Stimulated activated CD4-positive, alpha-beta T cell treated with anti-CD3 and anti-CD28 coated beads, Interleukin-12 subunit alpha, Interleukin-12 subunit beta, amount 100 ng/mL, for 4 hours (primary cell): ENCODE measurements at places on chromosomes 2 and 18.

GRCh38 chr18:36580874-36581750, 247.7 kb downstream of the TPGS2 start:
- DNase-seq: no peak

DNA sequence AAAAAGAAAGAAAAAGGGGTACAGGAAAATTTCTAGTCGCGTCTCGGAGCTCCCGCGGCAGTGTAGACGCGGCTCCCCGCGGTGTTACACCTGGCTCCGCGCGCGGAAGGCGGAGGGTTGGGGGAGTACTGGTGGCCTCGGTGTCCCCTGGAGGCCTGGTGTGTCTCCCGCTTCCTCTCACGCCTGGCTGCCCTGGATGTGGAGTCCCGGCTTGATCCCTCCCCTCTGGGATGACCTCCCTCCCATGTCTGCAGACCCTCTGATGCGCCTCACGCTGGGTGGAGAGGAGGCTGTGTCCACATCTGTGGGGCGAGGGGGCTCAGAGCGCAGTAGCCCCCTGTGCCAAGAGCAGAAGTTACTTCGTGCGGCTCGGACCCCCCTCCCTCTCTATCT, 1.2 kb downstream of the KIF5C start:
- peak; percentile 8 for DNase-seq

DNA sequence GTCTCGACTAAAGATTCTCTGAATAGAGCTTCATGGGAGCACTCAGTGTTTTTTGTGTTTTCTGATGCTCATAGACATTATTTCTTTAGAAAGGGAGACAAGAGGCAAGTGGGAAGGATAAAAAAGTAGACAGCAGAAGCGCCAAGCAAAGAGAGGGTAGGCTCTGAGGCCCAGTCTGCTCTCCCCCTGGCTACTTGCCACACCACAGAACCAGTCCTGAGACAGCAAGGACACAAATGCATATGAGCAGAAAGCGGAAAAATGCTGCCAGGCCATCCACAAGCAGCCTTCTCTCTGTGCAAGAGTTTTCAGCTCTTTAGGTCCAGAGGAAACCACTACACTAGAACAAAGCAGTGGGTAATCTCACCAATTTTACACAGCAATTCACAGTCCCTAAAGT, 285.4 kb downstream of the ZNF521 start:
- no peak for DNase-seq

- no peak for DNase-seq
Measured at GRCh38 chr2:239973386-239973785, 51.8 kb downstream of the NDUFA10 start.

DNA sequence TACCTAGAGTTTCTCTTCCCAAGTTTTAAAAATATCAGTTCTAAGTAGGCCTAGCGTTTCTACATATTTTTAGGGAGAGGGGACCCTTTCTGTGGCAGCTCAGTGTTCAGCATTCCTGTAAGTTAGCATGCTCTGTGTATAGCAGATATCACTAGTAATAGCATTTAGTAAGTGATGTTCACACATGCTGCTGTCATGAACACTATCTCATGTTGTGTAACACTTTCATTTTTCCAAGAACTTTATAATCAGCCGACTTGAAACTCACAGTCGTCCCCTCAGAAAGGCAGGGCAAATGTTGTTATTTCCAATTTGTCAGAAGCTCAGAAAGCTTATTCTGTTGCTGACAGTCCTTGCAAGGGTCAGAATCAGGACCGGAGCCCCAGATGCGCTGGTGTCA, 267.7 kb downstream of the ALPK2 start:
- DNase-seq: no peak

GRCh38 chr18:2961821-2962220, 51.1 kb downstream of the LPIN2 start:
- DNase-seq: no peak

- no peak for DNase-seq
Measured at GRCh38 chr2:143732871-143733270, 603.7 kb downstream of the ARHGAP15 start.

DNA sequence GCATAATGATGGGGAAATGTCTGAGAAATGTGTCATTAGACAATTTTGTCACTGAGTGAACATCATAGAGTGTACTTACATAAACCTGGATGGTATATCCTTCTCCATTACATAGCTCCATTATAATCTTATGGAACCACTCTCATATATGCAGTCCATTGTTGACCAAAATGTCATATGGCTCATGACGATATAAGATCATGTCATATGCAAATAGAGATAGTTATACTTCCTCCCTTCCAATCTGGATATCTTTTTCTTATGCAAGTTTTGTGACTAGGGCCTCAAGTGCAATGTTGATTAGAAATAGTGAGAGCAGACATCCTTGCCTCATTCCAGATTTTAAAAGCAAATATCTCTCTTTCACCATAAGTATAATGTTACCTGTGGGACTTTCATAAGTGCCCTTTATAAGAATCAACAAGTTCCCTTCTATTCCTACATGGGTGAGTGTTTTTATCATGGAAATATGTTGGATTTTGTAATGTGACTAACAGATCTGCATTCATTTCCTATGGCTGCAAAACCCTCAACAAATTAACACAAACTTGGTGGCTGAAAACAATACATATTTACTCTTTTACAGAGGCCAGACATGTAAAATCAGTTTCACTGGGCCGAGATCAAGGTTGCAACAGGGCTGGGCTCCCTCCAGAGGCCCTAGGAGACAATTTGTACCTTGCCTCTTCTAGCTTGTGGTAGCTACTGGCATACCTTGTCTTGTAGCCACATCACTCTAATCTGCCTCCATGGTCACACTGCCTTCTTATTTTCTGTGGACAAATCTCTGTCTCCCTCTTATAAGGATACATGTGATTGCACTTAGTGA, 21.6 kb upstream of the SULT1C4 start:
- no peak for DNase-seq

- DNase-seq: no peak
Measured at GRCh38 chr2:66515743-66516142, 80.8 kb downstream of the MEIS1 start.

GRCh38 chr2:104901037-104901881, 47.3 kb downstream of the POU3F3 start:
- no peak for DNase-seq

- no peak for DNase-seq
Measured at GRCh38 chr2:207395535-207396251, 134.1 kb upstream of the CREB1 start.

GRCh38 chr2:11968521-11968920, 222.1 kb downstream of the LPIN1 start:
- DNase-seq: no peak

GRCh38 chr18:36187193-36187825, at the start of gene MOCOS:
TSS of gene MOCOS (plus strand) at chr18:36187497. CDS start at chr18:36187540, 43 bp downstream.
- peak; percentile 37 for DNase-seq

DNA sequence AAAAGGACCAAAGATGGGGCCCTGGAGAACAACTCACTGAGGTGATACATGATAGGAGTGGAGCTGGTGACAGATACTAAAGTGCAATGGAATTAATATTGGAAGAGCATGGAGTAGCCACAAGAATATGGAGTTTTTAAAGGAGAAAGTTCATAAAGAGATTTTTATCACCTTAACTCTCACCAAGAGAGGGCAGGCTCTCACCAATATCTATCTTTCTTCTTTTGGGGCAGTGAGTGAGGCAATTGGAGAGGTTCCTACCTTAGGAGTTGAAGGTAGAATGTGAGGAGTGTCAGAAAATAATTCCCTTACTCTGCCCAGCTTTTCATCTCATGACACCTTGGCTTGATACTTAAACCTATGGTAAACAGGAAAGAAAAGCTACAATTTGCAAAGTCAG, 233.7 kb upstream of the CWC22 start:
- DNase-seq: no peak

DNA sequence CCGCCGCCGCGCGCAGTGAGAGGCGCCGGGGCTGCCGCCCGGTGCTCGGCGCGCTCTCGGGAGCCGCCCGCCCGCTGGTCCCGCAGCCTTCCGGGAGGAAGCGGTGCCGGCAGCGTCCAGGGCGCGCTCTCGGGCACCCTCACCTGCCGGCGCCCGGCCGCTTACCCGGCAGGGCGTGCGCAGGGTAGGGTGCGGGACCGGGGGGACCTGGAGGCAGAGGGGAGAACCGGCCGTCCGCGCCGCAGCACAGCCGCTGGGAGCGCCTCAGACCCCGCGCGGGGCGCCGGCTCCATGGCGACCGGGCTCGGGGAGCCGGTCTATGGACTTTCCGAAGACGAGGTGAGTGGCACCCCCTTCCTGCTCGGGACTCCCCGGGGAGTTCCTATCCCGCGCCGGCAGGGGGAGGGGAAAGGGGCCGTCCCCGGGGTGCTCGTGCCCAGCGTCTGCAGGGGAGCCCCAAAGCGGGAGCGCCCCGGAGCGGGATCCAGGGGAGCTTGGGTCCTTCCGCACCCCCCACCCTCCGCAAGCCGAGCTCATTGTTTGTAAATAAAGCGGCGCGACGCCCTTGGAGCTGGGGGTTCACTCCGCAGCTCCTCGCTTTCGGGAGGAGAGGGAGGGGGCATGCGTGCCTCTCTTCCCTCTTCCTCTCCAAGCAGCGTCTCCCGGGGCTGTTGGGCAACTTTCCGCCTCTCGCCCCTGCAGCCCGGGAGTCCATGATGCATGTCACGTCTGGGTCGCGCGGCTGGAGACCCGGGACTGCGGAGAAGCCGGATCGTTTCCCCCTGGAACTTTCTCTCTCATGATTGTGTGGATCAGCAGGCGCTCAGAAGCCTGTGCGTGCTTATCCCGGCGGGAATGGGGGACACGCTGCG, 580 bp downstream of the NEDD4L start:
- peak; percentile 27 for DNase-seq

GRCh38 chr18:37452015-37452414, 113.6 kb downstream of the CELF4 start:
- no peak for DNase-seq

DNA sequence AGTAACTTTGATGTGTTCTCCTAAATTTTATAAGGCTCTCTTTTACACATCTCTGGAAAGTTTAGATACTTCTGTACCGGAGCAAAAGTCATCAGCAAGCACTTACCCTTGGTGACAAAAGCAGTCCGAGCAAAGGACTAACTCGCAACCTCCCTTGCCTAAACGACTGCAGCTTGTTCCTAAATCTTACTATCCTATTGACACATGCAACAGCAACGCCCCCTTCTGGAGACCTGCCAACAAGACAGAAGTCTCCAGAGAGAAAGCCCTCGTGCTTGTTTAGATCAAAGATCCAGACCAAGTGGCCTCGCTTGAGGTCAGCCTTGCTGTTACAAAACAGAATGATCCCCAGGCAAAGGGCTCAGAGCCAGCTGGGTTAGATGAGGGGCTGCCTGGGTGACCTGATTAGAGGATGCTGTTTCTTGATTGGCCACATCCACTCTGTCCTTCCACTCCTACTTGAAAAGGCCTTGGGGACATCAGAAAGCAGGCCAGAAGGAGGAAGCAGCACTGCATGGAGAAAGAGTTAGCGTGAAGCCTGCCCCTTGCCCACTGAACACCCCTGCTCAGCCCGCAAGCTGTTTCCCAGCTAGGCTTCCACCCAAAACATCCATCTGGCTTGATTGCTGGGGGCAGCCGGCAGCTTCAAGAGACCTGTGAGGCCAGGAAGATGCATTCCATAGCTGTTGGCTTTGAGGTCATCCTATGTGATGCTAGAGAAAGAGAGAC, 94.3 kb downstream of the HNRNPLL start:
- peak; percentile 73 for DNase-seq

- no peak for DNase-seq
Measured at GRCh38 chr2:24107-24506, 22.2 kb downstream of the FAM110C start.

- DNase-seq: no peak
Measured at GRCh38 chr2:11904029-11904428, 157.6 kb downstream of the LPIN1 start.

GRCh38 chr2:188319838-188320237, 28.2 kb downstream of the GULP1 start:
- no peak for DNase-seq

DNA sequence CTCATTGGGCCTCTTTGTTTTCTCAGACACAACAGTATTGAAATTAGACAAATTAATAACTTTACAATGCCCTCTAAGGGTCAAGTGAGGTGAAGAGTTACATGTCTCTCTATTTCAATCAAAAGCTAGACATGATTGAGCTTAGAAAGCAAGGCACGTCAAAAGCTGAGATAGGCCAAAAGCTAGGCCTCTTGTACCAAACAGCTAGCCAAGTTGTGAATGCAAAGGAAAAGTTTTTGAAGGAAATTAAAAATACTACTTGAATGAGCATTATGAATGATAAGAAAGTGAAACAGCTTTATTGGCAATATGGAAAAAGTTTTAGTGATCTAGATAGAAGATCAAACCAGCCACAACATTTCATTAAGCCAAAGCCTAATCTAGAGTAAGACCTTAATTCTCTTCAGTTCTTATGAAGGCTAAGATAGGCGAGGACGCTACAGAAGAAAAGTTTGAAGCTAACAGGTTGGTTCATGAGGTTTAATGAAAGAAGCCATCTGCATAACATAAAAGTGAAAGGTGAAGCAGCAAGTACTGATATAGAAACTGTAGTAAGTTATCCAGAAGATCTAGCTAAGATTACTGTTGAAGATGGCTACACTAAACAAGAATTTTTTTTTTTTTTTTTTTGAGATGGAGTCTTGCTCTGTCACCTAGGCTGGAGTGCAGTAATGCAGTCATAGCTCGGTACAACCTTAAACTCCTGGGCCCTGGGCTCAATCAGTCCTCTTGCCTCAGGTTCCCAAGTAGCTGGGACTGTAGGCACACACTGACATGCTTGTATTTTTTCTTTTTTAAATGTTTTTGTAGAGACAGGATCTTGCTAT, 65.5 kb downstream of the FAM117B start:
- no peak for DNase-seq

GRCh38 chr2:187165936-187166610, 282.0 kb downstream of the CALCRL start:
- no peak for DNase-seq

- no peak for DNase-seq
Measured at GRCh38 chr18:10057894-10058791, 144.3 kb downstream of the VAPA start.

GRCh38 chr18:45802814-45803492, 22.5 kb upstream of the SIGLEC15 start:
- no peak for DNase-seq

DNA sequence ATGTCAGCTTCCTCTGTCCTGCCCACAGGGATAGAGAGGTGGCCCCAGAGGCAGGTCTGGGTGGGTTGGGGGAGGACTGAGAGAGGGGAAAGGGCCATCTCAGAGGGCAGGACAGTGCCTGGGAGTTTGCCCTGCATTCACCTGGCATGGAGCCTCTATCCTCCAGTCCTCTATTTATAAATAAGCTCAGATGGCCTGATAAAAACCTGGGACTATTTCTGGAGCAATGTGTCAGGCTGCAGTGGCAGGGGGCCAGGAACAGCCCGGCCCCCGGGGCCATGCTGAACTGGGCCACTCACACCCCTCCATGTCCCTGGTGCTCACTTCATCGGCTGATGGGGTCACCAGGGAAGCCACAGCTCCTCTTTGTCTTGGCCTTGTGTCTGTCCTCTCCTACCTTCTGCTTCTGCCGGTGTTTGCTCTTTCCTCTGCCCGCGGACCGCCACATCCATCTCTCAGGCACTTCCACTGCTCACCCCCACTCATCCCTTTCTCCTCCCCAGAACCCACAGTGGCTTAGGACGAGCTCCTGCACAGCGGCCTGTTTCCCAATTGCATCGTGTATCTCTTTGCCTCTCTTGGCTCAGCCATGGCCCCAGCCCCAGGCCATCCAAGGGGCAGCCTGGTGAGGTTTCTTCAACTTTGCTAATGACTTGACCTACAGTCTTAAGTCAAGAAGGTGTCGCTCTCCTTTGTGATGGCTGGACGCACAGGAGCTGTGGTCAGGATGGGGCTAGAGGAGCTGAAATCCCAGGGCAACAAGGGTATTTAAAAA, 38.8 kb downstream of the SCTR start:
- DNase-seq: no peak

GRCh38 chr18:36153771-36154170, 24.1 kb downstream of the ELP2 start:
- DNase-seq: no peak

GRCh38 chr2:175111200-175111657, 56.8 kb downstream of the ATF2 start:
- DNase-seq: no peak
